Stimulated activated CD4-positive, alpha-beta T cell treated with anti-CD3 and anti-CD28 coated beads, Interleukin-1b, Interleukin-23, amount 100 ng/mL, for 48 hours (primary cell): ENCODE measurements at places on chromosomes 7 and 10.

GRCh38 chr7:122604251-122604650 is 94.7 kb downstream of the RNF133 start:
- DNase-seq, result no peak

DNA sequence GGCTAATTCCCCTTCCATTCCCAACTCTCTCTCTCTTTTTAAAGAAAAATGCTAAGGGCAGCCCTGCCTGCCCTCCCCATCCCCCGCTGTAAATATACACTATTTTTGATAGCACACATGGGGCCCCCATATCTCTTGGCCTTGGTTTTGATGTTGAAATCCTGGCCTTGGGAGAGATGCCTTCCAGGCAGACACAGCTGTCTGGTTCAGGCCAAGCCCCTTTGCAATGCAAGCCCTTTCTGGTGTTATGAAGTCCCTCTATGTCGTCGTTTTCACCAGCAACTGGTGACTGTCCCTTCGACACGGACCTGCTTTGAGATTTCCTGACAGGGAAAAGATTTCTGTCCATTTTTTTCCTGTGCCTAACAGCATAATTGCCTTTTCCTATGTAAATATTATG is 3.0 kb downstream of the ADRA2A start:
- no peak for DNase-seq

- DNase-seq, result no peak
Observed at GRCh38 chr7:91424371-91424770, 160.1 kb downstream of the FZD1 start.

- no peak for DNase-seq
Observed at GRCh38 chr7:140526787-140527664, 47.7 kb upstream of the MKRN1 start.

DNA sequence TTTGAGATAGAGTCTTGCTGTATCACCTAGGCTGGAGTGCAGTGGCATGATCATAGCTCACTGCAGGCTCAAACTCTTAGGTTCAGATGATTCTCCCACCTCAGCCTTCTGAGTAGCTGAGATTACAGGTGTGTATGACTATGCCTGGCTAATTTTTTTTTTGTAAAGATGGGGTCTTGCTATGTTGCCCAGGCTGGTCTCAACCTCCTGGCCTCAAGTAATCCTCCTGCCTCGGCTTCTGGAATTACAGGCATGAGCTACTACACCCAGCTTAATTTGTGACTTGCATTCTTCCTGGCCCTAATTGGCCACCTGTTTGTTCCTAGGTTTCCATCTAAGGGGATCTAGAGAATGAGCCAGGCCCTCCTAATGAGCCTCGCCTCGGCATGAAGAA is 9.3 kb downstream of the ARHGAP22 start:
- no peak for DNase-seq

DNA sequence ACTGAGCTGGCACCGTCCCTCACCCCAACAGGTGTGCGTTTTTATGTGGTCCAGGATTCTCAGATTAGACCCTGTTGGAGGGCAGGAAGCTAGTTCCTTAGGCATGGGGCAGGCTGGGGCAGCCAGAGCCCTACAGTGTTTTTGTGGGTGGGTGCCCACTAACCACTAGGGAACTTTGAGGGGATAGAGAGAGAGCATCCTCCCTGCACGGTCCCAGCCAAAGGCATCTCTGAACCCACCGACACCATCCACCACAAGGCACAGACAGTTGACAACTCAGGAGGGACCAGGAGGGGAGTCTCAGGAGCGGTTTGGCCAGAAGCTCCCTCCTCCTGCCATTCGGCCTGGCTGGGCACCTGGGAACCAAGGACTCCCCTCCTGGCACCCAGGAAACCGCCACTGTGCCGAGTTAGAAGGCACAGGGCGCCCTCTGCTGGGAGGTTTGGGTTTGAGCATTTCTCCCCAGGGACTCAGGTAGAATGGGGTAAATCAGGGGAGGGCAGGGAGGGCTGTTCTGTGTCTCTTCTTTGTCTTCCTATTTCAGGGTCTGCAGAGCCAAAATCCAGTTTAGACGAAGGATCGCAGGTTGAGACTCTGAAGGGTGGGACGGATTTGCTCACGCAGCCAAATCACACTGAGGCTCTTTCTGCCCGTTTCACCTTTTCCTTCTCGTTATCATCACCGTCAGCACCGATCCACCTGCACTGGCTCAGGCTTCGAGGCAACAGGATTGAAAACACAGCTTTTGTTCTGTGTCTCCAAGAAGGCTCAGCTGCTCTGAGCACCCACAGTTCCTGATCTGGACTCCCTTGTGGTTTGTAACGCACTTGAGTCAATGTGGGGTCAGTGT is 84.8 kb upstream of the COL13A1 start:
- DNase-seq, result peak; percentile 59

DNA sequence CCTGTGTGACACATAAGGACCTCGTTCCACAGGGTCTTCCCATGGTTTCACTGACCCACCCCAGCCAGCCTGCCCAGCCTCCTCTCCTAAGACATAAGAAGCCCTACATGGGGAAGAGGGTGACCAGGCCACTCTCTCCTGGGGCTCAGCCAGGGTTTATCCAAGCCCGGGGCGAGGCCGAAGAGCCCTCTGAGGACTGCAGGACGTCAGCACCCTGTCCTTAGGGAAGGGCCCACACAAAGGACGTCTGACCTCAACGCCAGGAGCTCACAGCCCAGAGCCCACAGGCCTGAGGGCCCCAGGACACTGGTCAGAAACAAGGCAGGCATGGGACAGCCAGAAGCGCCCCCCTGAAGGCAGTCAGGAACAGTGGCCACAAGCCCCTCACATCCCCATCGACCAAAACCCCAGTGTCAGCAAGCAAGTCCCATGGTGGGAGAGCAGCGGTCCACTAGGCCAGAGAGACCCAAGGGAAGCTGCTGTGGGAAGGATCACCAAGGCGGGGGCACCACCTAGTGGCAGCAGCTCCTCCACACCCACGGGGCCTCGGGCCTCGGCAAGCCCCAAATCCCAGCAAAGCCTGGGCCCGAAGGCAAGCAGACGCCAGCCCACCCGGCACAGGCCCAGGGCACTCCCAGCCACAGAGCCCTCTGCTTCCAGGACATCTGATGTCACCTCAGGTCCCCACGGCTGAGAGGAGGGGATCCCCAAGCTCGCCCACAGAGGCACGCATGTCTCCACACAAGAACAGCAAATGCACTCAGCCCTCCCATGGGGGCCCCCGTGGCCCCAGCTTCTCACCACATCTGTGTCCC is 23.4 kb downstream of the MAD1L1 start:
- DNase-seq, result peak; percentile 28

- no peak for DNase-seq
Observed at GRCh38 chr10:14179251-14179650, 151.5 kb downstream of the FRMD4A start.

- no peak for DNase-seq
Observed at GRCh38 chr10:76432016-76433012, 1000.9 kb downstream of the LRMDA start.

GRCh38 chr7:7242899-7243298 is 60.6 kb downstream of the C1GALT1 start:
- no peak for DNase-seq

DNA sequence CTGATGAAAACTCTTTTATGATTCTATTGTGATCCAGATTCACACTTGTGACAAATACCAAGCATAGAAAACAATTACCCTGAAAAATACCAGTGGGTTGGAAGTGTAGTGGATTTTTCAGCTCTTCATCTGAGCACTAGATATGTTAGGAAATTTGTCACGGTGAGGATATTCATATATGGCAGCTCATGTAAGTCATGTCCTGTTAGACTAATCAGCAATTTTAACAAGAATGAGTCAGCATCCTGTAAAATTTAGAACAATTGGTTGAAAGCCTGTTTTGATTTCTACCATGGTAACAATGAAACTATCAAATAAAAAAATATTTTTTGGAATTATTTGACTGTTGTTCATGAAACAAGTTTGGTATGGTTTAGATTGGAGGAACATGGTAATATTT is 334.3 kb downstream of the CACNA2D1 start:
- DNase-seq, result no peak

DNA sequence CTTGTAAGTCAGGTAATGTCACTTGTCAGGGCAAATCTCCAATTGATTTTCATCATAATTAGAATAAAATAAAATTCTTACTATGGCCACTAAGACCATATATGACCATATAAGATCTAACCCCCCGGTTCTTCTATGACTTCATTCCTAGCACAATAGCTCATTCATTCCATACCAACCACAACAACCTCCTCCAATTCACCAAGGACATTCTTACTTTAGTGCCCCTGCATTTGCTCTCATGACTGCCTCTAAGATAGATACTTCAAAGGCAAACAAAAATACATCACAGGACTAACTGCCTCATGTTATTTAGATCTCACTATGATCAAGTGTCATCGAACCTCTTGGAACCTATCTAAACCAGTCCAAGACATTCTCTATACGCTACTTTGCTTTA is 90.8 kb downstream of the SNX13 start:
- DNase-seq, result no peak

DNA sequence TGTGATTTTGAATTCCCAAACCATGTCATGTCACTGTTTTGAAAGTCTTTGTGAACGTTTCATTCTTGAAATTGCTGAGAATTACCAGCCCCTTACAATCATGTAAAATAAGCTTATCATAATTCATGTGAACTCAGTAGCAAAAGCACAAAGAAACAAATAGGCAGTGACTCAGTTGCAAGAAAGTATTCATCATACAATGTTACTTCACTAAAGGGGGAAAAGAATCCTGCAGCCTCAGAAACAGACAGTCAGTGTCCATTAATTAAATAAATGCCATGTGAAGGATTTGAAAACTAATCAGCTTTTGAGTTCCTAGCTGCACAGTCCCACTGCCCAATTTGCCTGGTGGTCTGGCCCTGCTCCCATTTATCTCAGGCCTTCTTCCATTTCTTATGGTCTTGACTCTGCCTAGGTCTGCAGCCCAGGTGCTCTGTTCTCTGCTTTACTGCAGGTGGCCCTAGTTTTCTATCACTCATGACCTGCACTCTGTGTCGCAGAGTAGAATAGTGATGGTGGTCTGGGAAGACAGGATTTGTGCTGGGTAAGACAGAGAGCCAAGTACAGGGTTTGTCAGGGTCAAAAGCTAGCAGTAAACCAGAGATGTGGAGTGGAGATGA is 99.7 kb downstream of the PLCE1 start:
- DNase-seq, result no peak

- no peak for DNase-seq
Observed at GRCh38 chr7:1864161-1864940, 194.3 kb downstream of the ELFN1 start.

DNA sequence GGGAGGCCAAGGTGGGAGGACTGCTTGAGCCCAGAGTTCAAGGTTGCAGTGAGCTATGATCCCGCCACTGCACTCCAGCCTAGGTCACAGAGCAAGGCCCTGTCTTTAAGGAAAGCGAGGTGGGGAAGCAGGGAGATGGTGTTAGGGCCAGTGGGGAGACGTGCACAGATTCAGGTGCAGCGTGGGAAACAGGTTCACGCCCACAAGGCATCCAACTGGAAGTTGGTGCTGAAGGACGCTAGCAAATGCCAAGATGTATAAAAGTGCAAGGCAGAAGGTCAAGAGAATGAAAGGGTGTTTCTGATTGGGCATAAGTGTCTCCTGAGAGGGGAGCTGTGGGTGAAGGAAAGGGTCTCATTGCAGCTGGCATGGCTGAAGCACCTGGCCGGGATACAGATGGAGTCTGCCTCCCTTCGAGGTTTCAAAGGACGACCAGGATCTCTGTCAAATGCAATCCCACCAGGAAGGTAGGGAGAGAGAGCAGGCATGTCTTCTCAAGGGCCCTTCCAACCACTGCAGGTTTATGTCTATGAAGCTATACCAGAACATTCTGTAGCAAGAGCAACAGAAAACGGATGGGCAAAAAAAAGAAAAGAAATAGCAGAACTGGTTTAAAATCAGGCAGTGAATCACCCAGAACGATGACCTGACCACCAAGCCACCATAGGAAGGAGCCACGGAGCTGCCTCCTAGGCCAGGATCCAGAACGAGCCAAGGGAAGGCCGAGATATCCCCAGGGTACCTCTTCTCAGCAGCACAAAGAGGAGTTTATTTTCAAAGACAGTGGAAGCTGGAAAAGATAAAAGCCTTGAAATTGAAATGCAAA is 43.2 kb downstream of the GSDME start:
- DNase-seq, result no peak

- DNase-seq, result no peak
Observed at GRCh38 chr7:107125475-107125874, 43.3 kb upstream of the HBP1 start.

GRCh38 chr7:104956753-104957450 is 57.1 kb upstream of the KMT2E start:
- DNase-seq, result peak; percentile 42

DNA sequence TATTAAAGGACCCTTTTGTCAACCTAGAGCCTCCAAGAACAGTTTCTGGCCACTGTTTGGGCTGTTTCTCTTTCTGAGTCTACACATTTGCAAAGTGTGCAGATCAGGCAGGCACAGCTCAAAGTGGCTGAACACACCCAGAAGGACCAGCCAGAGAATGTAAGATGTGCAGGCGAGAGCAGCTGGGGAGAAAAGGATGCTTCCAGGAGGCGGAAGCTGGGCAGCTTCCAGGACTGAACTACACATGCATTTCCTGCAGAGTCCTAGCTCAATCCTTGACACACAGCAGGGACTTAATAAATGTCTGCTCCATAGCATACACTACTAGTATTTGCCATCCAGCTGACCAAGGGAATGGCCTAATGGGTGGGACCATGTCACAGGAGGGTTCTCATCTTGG is 70.9 kb downstream of the CTBP2 start:
- DNase-seq, result no peak

- no peak for DNase-seq
Observed at GRCh38 chr7:20595971-20596370, 19.5 kb upstream of the ABCB5 start.

- no peak for DNase-seq
Observed at GRCh38 chr7:156895024-156895780, 2.2 kb upstream of the LMBR1 start.

- DNase-seq, result no peak
Observed at GRCh38 chr10:48493083-48493871, 111.6 kb downstream of the ARHGAP22 start.

DNA sequence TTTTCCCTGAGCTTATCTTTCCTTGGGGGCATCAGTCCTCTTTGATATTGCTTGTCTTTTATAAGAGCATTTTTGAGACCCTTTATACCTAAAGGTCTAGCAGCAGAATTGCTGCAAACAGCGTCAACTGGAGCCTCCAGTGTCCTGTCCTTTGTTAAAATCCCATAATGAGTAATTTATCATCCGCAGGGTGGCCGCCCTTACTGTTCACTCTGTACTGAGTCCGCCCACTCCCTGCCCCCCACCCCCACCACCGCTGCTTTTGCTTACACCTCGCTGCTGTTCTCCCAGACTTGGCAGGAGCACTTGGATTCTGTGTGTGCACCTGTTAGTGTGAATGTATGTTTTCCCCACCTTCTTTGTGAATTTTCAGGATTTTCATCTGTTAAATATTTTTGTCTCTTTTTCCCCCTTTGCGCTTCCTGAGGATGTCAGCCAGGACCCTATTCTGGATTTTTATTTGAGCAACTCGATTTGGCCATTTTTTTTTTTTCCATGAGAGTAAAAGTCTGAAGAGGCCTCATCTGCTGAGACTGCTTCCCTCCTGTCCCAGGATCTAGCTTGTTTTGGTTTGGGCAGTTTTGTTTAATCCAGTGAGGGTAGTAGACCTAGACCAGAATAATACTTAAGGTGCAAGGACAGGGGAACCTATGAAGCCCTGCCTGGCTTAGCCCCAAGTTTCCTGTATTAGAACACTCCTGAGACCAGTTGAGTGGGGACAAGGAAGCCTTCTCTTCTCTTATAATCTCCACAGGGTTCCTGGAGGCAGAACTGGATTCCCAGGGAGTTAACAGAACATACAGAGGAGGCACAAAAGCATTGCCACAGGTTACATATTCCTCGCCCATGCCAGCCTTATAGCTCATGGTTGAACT is 8.2 kb downstream of the AGFG2 start:
- DNase-seq, result no peak

- DNase-seq, result no peak
Observed at GRCh38 chr7:82810558-82811259, 352.0 kb downstream of the PCLO start.

GRCh38 chr10:120428754-120429153 is 28.3 kb upstream of the PLPP4 start:
- DNase-seq, result no peak
